Activated CD4-positive, alpha-beta memory T cell treated with anti-CD3 and anti-CD28 coated beads for 36 hours (primary cell): ENCODE measurements at places on chromosomes 13 and 19. TPM values are rescaled to one million over a fixed set of nuclear protein-coding genes. Genes with fewer than 3 reads are reported as not detected.

DNA sequence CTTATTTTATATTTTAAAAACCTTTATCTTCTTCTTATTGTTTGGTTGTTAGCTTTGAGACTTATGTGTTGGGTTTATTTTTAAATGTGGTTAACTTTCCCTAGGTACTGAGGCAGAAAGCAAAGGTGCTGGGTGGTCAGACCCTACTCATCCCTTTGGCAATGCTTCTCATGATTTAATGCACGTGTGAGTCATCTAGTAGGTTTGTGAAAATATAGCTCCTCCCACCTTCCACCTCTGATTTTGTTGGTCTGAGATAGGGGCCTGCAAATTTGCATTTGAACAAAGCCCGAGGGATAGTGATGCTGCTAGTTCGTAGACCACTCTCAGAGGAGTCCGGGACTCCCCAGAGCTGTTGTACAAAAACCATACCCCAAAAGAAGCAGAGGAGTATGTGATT, 771.3 kb upstream of the ARGLU1 start:
- no peaks in the 10 kb centered on the region for H3K4me1 ChIP-seq
- H3K36me3 ChIP-seq: no peaks in the 10 kb centered on the region
- DNase-seq: no peak
- H3K27ac ChIP-seq: no peak overlapping the region

GRCh38 chr13:66347486-66348117, 882.5 kb downstream of the PCDH9 start:
- no peaks in the 10 kb centered on the region for H3K36me3 ChIP-seq
- H3K27ac ChIP-seq: no peak overlapping the region
- DNase-seq: no peak

GRCh38 chr19:42406111-42406510, 16.0 kb upstream of the CNFN start:
- peaks cover 7% of the 10 kb centered on the region for H3K4me1 ChIP-seq
- H3K27me3 ChIP-seq: no peaks in the 10 kb centered on the region
- no peak overlapping the region for H3K27ac ChIP-seq

- peak within 1 kb of the TSS; percentile 71 for H3K27ac ChIP-seq
- peak within 1 kb of the TSS; percentile 89 for H3K4me3 ChIP-seq
- H3K36me3 ChIP-seq: peaks cover 39% of the 10 kb centered on the region
- H3K27me3 ChIP-seq: no peaks in the 10 kb centered on the region
Observed at GRCh38 chr19:4909156-4909896, at the start of gene UHRF1. TSS of gene UHRF1 (plus strand) at chr19:4909501. CDS start at chr19:4910886, 1,385 bp downstream.

CELF5 gene
- not detected for total RNA-seq

GRCh38 chr13:73872397-73872796, 261.8 kb downstream of the KLF12 start:
- no peak overlapping the region for H3K4me3 ChIP-seq
- peaks cover 54% of the 10 kb centered on the region for H3K4me1 ChIP-seq
- no peaks in the 10 kb centered on the region for H3K36me3 ChIP-seq
- no peaks in the 10 kb centered on the region for H3K27me3 ChIP-seq
- no peak overlapping the region for H3K27ac ChIP-seq

GRCh38 chr19:38134540-38135149, 89.4 kb downstream of the DPF1 start:
- peak; percentile 47 for DNase-seq
- no peaks in the 10 kb centered on the region for H3K4me1 ChIP-seq
- H3K36me3 ChIP-seq: peaks cover 4% of the 10 kb centered on the region
- H3K4me3 ChIP-seq: no peak overlapping the region

RAB20 gene
- total RNA-seq: 1.4 TPM

DNA sequence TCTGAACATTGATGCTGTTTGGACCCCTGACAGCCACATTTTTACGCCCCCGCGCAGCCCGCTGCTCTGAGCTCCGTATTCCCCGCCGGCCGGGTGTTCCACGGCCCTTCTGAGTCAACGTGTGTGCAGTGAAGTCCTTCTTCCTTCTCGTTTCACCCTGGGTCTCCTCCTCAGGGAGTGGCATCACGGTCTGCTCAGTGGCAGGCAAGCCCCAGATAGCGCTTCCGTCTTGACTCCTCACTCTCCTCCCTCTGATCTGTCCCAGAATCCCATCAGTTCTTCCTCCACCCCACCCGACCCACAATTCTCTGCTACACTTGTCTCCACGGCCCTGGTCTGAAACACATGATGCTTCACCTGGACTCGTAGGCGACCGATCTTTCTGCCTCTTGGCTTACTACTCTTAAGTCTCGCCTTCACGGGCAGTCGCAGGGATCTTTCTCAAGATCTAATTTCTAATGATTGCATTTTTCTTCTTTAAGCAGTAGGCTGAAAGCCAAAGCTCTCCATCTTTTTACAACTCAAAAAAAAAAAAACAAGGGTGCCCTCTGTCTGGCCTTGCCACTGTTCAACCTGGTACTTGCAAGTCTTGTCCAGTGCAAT, 33.9 kb downstream of the CCNE1 start:
- DNase-seq: peak; percentile 58
- peaks cover 9% of the 10 kb centered on the region for H3K4me1 ChIP-seq
- no peaks in the 10 kb centered on the region for H3K27me3 ChIP-seq
- H3K36me3 ChIP-seq: no peaks in the 10 kb centered on the region

DNA sequence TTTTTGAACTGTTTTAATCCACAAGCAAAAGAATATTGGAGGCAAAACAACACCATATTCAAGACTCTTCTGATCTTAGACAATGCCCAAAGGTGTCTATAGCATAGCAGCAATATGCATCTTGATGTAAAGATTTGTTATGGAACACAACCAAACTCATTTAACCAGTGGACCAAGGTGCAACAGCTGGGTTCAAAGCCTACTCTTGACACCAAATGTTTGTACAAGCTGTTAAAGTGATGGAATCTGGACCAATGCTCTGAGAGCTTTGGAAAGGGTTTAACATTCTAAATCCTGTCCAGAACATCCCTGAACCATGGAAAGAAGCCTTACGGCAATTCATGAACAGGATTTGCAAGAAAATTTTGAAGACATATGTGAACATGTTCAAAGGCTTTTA, 520.0 kb downstream of the GPC6 start:
- no peak for DNase-seq
- no peak overlapping the region for H3K4me3 ChIP-seq
- peaks cover 3% of the 10 kb centered on the region for H3K27me3 ChIP-seq
- no peak overlapping the region for H3K27ac ChIP-seq
- H3K36me3 ChIP-seq: no peaks in the 10 kb centered on the region

DNA sequence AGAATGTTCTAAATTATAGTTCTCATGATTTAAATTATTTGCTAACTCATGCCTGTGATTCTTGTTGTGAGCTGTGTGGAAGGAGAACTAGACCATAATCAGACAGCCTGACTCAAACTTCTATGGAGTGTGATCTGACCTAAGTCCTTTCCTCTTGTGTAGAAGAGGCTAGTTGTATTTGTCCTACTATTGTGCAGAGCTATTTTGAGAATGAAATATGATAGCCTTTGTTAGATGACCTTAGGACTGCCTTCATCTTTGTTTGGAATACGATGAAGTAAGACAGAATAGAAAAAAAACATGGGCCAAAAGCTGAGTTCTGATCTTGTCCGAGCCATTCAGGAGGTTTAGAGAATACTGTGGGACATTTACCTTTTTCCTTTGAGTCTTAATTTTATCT, 119.4 kb downstream of the STOML3 start:
- peaks cover 6% of the 10 kb centered on the region for H3K27me3 ChIP-seq
- no peak overlapping the region for H3K27ac ChIP-seq
- H3K4me3 ChIP-seq: no peak overlapping the region
- no peaks in the 10 kb centered on the region for H3K36me3 ChIP-seq
- H3K4me1 ChIP-seq: no peaks in the 10 kb centered on the region
- DNase-seq: no peak

UBL3 gene
- 15.3 TPM for total RNA-seq

APOE gene
- 0.44 TPM for total RNA-seq

DNA sequence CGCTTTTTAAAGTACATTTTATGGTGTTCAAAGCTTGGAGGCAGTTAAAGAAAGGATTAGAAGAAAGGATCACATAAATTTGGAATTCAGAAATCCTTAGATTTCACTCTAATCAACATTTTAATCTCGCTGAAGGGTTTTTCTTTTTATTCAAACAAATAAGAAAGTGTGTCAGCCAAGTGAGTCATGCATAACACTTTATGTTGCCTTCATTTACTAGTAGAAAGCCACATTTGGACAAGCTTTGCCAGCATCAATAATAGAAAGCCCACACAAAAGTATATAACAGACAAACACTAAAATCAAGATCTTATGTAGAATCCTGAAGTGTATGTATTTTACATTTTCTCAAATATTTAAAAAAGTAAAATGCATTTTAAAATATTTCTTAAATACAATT, 154.9 kb upstream of the TRPC4 start:
- peaks cover 4% of the 10 kb centered on the region for H3K36me3 ChIP-seq
- H3K4me1 ChIP-seq: no peaks in the 10 kb centered on the region
- DNase-seq: no peak
- no peaks in the 10 kb centered on the region for H3K27me3 ChIP-seq
- H3K27ac ChIP-seq: no peak overlapping the region

MBD3L2 gene
- not detected for total RNA-seq

PLIN4 gene
- 0.02 TPM for total RNA-seq

- peaks cover 15% of the 10 kb centered on the region for H3K27me3 ChIP-seq
- no peaks in the 10 kb centered on the region for H3K4me1 ChIP-seq
- H3K36me3 ChIP-seq: no peaks in the 10 kb centered on the region
- H3K4me3 ChIP-seq: no peak overlapping the region
- no peak for DNase-seq
Observed at GRCh38 chr19:3320853-3321252, 45.5 kb upstream of the NFIC start.

WDR87 gene
- not detected for total RNA-seq
